Ureter (tissue), 1 donor: ENCODE measurements at places on chromosomes 12 and 14.

- DNase-seq = no peak
Observed at GRCh38 chr12:128817111-128818015, 6.4 kb downstream of the SLC15A4 start.

DNA sequence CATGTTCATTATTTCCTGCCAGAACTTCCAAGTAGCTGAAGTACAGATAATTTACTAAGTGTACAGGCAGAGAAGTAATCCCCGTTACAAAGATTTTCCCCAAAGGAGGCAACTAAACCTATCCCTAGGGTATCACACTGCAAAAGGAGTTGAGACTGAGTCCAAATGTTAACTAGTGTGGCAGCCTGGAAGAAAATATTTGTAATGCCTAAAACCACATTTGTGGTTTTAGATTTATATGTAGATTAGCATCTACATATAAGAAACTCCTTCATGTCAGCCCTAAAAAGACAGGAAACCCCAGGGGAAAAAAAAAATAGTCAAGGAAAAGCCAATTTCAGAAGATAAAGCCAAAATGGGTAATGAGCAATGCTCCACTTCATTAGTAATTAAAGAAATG is 1.4 kb upstream of the RNASE12 start:
- no peak for DNase-seq

GRCh38 chr12:106030210-106031071 is 108.3 kb downstream of the NUAK1 start:
- no peak for DNase-seq

GRCh38 chr12:30898846-30899245 is 27.7 kb upstream of the TSPAN11 start:
- DNase-seq = no peak

DNA sequence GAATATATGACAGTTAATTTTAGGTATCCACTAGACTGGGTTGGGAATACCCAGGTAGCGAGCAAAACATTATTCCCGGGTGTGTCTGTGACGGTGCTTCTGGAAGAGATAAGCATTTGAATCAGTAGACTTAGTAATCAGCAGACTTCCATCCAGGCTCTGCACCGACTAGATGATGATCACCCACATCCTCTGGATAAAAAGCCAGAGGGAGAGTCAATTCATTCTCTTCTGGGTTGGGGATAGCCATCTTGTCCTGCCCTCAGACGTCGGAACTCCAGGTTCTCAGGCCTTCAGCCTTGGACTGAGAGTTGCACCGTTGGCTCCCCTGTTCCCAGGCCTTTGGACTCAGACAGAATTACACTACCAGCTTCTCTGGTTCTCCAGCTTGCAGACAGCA is 168.0 kb downstream of the PHLDA1 start:
- DNase-seq = no peak
